SHP77 (cell line): ENCODE measurements at places on chromosomes 11 and 22.

- no peak for DNase-seq
These were observed 19.5 kb upstream of the ADORA2A start for GRCh38 chr22:24407884-24408283.

- no peak for DNase-seq
These were observed 21.3 kb downstream of the TRIM66 start for GRCh38 chr11:8661001-8661795.

GRCh38 chr11:113234888-113235287 is 79.5 kb upstream of the TTC12 start:
- DNase-seq: no peak

- DNase-seq: no peak
These were observed 580.8 kb downstream of the NELL1 start for GRCh38 chr11:21250196-21250595.

DNA sequence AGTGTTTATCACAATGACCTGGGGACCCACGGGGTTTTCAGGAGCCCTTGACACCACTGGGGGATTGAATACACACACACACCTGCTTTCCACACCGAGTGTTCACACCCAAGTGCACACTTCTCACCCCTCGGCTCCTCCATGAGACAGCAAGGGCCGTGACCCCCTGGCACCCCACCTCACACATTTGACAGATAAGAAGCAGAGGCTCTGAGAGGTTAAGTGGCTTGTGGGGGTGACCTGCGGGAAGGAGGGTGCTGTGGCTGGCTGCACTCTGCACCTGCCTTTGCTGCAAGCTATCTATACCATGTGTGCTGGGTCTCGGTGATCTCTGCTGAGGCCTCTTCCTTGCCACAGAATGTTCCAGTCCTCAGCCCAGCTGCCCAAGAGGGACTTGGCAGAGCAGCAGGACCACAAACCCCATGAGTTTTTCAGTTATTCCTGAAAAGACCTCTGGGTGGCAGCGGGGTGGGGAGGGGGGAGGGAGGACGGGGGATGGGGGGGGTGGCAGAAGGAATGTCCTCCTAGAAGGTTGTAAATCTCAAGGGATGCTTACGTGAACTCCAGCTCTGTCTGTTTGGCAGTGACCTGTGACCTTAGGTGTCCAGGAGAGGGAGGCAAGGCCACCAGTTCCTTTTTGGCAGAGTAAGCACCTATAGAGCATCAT is 47.9 kb upstream of the RFPL3 start:
- DNase-seq: no peak

DNA sequence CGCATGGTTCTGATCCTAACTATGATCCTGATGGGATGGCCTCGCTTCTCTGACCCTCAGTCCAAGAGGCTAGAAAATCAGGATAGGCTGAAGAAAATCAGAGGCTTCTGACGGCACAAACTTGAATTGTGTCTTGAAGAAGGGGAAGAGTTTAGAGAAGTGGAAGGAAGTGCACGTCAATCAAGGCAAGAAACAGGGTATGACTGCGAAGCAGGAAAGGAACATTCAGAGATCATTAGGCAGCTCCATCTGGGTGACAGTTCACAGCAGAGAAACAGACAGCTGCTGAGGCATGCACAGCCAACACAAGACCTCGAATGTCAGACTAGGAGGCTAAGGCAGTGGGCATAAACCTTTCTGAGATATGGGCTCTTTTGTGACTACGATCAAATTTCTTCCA is 29.3 kb downstream of the CLPB start:
- DNase-seq: no peak

DNA sequence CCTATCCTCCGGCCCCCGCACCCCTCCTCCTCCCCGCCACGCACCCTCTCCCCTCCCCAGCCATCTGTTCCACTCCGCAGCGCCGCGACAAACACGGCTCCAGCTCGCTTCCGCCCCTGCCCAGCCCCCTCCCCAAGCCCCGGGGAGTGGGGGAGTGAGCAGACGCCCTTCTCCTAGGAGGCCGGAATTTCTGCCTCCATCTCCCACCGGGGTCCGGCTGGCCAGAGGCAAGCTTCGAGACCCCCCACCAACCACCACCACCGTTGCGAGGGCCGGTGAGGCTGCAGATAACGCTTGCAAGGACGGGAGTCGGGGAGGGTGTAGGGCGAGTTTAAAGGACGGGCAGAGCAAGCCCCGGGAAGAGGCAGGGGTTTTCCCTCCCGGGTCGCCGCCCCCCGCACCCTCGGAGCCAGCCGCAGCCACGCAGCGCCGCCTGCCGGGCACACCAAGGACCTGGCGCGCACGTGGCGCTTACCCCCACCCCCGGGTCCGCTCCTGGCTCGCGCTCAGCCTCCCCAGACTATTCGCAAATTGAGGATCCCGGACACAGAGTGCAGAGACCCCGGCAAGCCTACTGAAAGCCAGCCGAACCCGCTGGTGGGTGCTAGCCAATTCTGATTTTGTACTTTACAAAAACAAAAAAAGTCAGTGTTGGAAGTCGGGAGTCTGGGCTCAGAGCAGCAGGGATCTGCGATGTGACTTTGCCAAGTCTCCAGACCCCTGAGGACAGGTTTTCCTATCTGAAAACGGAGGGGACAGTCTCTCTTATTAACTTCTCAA is 22.6 kb downstream of the RTN4RL2 start:
- DNase-seq: no peak

DNA sequence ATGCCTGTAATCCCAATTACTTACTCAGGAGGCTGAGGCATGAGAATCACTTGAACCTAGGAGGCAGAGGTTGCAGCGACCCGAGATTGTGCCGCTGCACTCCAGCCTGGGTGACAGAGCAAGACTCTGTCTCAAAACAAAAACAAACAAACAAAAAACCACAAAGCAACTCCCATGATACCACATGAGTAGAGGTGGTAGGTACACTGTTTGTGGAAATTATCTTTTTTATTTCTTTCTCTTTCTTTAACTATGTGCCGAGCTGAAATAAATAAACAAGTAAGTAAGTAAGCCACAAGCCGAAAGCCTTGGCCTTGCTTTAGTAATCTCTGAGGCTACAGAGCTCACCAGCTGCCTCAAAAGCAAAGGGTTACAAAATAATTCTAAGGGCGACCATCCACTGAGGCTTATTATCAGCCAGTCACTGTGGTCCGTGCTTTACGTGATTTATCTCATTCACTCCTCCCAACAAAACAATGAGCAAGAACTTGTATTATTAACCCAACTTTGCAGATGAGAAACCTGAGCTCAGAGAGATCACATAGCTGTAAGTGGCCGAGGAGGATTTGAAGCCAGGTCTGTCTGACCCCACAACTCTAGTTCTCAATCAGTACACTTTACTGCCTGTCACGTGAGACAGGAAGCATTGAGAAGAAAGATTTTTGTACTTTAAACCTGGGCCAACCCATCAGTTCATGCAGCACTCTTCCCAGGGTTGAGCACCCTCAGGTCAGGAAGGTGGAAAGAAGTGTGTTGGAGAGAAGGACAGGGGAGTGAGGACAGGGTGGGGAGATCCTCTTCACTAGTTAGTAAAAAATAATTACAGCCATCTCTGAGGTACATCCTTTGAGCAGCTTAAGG is 69.8 kb upstream of the MTMR2 start:
- DNase-seq: no peak

DNA sequence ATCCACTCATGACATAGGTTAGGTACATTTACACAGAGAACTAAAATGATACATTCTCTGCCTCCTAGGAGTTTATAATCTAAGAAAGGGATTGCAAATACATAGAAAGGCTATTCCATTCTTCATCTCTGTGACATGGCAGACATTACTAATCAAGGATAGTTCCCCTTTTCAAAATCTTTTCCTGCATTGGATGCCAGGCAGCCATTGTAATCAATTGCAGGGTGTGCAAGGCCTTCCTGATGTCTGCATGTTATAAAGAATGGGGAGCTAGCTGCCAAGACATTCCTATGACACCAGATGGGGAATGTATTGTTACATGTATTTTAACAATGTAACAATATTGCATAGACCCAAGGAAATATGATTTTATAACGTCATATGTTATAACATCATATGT is 82.0 kb downstream of the KIRREL3 start:
- DNase-seq: no peak

DNA sequence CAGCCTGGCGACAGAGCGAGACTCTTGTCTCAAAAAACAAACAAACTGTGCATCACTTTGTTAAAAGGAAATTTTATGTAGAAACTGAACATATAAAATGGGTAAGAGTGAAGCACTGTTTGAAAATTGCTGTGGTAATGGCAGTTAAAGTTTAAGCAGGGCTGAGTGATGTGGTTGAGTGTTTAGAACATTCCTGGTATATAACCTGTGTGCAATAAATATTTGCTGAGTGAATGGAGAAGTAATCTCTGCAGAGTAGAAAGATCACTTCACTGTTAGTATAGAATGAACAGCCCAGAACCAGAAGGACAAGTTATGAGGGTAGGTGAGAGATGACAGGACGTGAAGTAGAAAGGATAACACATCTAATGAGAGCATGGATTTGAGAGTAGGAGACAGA is 27.3 kb downstream of the CECR2 start:
- no peak for DNase-seq

GRCh38 chr11:64208086-64208795 is 1.7 kb downstream of the FERMT3 start:
- no peak for DNase-seq

- no peak for DNase-seq
These were observed 391.1 kb downstream of the ETS1 start for GRCh38 chr11:128196235-128196634.

DNA sequence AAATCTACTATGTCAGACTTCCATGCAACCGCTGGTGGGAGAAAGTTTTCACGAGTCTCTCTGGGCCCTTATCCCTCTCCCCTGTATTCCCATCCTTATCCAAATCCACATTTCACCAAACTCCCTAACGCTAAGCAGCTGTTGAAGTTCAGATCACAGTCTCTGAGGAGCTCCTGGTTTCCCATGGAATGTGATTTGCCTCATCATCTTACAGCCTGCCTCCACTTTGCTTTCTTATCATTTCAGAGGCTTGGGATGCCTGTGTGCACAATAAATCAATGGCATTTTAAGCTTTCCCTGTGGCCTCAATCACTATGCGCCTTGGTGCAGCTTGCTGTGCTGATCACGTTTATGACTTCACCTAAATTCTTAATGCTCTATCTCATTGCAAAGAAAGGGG is 352.4 kb upstream of the FAT3 start:
- DNase-seq: no peak

DNA sequence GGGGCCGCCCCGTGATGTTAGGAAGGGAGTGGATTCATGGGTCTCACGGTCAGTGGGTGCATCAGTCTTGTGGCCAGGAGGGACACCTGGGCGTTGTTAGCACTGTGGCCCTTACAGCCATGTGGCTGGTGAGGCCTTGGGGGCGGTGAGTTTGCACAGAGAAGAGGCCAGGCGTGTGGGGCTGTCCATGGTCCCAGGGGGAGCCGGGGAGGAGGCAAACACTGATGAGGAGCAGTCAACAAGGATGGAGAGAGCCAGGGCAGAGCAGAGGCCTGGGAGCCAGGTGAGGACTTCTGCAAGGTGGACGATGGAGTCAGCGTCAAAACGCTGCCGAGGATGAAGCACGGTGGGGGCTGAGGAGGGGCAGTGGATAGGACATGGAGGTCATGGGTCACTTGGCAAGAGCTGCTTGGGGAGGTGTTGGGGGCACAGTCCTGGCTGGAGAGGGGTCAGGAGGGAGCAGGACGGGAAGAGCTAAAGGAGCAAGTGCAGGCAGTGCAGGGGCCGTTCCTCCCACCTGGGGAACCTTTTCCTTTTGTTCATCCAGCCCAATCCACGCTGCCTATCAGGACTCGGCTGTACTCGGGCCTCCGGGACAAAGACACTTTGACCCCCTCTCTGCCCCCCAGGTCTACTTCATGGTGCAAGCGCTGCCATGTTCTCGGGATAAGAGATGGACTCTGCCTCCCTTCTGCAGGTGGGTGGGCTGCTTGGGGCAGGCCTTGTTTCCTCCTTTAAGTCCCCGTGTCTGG is 801.1 kb downstream of the TBC1D22A start:
- no peak for DNase-seq

DNA sequence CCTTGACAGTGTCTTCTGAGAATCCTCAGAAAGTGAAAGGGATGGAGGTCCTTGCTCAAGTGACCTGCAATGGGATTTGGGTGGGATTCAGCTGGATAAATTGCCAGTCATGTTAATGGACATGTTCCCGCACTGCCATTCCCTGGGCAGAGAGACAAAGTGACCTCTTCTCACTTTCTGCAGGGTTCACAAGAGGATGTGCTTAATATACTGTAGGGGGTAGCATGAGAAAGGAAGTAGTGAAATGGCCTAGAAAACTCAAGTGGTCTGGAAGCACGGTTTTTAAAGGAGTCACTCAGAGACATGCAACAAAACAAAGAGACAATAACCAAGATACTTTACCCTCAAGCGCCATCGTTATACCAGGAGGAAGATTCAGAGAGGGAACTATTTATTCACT is 70.2 kb downstream of the NELL1 start:
- DNase-seq: no peak

GRCh38 chr11:129652835-129653234 is 162.8 kb upstream of the TMEM45B start:
- DNase-seq: no peak

DNA sequence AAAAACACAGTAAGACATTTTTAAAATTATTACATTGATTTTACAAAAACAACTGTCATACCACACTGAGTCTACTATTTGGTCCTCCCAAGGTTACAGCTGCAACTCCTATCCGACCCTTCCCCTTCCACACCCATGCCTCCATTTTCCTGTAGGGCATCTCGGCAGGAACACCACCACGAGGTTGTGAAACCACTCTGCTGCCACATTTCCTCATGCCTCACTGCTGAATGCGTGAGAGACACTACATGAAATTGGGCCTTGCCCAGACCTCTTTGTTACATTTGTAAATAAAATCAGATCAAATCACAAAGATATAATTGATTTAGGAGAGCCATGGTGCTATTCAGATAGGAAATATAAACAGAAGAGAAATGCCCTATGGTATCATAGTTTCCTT is 2.0 kb downstream of the ARHGAP32 start:
- no peak for DNase-seq
